ENCODE measurements at places on chromosomes 2 and 18. TPM values are rescaled to one million over a fixed set of nuclear protein-coding genes. Genes with fewer than 3 reads are reported as not detected.

VIT gene
- not detected for total RNA-seq

CHAC2 gene
- total RNA-seq, result 5.2 TPM

GPR155 gene
- 2.3 TPM for total RNA-seq

CHST9 gene
- not detected for total RNA-seq

PROKR1 gene
- total RNA-seq, result not detected

REG1B gene
- not detected for total RNA-seq

PDE11A gene
- under 0.01 TPM for total RNA-seq

HRH4 gene
- not detected for total RNA-seq

SFXN5 gene
- 16.8 TPM for total RNA-seq

CFAP221 gene
- not detected for total RNA-seq

AQP12A gene
- not detected for total RNA-seq

GPR75 gene
- total RNA-seq, result 2.6 TPM

DYNAP gene
- total RNA-seq, result not detected

CD8B2 gene
- not detected for total RNA-seq

MMADHC gene
- total RNA-seq, result 265 TPM

ANO7 gene
- 0.64 TPM for total RNA-seq

NPAS2 gene
- total RNA-seq, result 13.9 TPM

ECEL1 gene
- not detected for total RNA-seq

LRP1B gene
- 1.6 TPM for total RNA-seq

ZNF142 gene
- 14.8 TPM for total RNA-seq

ESPNL gene
- 4.2 TPM for total RNA-seq

MC4R gene
- not detected for total RNA-seq

SERPINB3 gene
- total RNA-seq, result not detected

C2orf92 gene
- total RNA-seq, result 2.6 TPM

ANKRD36B gene
- total RNA-seq, result 20.3 TPM

CIB4 gene
- total RNA-seq, result not detected

VWA3B gene
- total RNA-seq, result not detected

ASXL2 gene
- total RNA-seq, result 13.8 TPM

PSTPIP2 gene
- 8.7 TPM for total RNA-seq

MEIS1 gene
- 107 TPM for total RNA-seq

Data from fibroblast of villous mesenchyme (primary cell).